ENCODE measurements at places on chromosomes 6 and 20.

- H3K27me3 ChIP-seq: peaks cover 4% of the 10 kb centered on the region
- no peaks in the 10 kb centered on the region for H3K4me1 ChIP-seq
- H3K27ac ChIP-seq: no peak overlapping the region
- no peaks in the 10 kb centered on the region for H3K36me3 ChIP-seq
- no peak overlapping the region for H3K4me3 ChIP-seq
These were observed 208.6 kb downstream of the UST start for GRCh38 chr6:148955441-148955840.

DNA sequence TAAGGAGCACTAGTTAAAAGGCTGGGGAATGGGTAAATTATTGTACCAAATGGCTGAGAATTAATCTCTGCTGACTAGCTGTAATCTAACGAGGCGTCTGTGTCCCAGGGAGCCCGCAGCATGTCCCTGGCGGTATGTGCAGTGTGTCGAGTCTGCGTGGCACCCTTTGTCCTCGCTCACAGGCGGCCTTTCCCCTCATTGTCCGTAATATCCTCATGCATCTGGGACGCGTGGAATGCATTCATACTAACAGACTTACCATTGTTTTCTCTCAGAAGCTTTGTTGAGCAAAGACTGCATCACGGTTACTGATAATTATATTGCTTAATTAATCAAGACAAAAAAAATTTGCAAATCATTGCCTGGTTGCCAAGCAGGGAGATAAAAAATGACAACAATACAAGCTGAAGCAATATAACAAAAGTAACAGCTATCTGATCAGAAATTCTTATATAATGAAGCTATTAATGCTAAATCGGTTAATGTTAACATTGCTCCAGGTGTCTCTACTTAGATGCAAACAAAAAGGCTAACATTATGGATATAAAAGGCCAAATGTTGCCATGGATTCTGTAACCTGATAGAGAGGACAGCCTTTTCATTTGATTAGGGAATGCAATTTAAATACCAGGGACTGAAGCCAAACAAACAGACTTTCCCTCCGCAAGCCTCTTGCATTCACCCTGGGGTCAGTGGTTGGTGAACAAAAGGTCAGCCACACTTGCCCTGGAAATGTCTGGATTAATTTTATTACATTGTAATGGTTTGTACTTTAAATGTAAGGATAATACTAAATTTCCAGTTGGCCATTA, 124.8 kb downstream of the INSM1 start:
- H3K27ac ChIP-seq: no peak overlapping the region
- H3K27me3 ChIP-seq: no peaks in the 10 kb centered on the region
- peaks cover 56% of the 10 kb centered on the region for H3K36me3 ChIP-seq
- DNase-seq: no peak

- no peaks in the 10 kb centered on the region for H3K36me3 ChIP-seq
- no peak for DNase-seq
- H3K4me3 ChIP-seq: no peak overlapping the region
- no peaks in the 10 kb centered on the region for H3K4me1 ChIP-seq
- H3K27me3 ChIP-seq: peaks cover 34% of the 10 kb centered on the region
These were observed 57.7 kb downstream of the SNX5 start for GRCh38 chr20:17910828-17911294.

- no peak for DNase-seq
- no peak overlapping the region for H3K4me3 ChIP-seq
- H3K36me3 ChIP-seq: no peaks in the 10 kb centered on the region
- H3K27ac ChIP-seq: no peak overlapping the region
These were observed 199.7 kb upstream of the UST start for GRCh38 chr6:148547110-148547509.

GRCh38 chr6:119312875-119313338, 36.7 kb downstream of the MAN1A1 start:
- DNase-seq: no peak
- H3K36me3 ChIP-seq: no peaks in the 10 kb centered on the region
- no peaks in the 10 kb centered on the region for H3K27me3 ChIP-seq
- H3K4me3 ChIP-seq: peak overlapping the region; percentile 56
- no peak overlapping the region for H3K27ac ChIP-seq

GRCh38 chr20:52438326-52438963, 246.9 kb upstream of the ZFP64 start:
- no peaks in the 10 kb centered on the region for H3K4me1 ChIP-seq
- no peak overlapping the region for H3K4me3 ChIP-seq
- H3K27ac ChIP-seq: peak overlapping the region; percentile 91
- peaks cover 2% of the 10 kb centered on the region for H3K27me3 ChIP-seq
- no peak for DNase-seq
- H3K36me3 ChIP-seq: peaks cover 4% of the 10 kb centered on the region

DNA sequence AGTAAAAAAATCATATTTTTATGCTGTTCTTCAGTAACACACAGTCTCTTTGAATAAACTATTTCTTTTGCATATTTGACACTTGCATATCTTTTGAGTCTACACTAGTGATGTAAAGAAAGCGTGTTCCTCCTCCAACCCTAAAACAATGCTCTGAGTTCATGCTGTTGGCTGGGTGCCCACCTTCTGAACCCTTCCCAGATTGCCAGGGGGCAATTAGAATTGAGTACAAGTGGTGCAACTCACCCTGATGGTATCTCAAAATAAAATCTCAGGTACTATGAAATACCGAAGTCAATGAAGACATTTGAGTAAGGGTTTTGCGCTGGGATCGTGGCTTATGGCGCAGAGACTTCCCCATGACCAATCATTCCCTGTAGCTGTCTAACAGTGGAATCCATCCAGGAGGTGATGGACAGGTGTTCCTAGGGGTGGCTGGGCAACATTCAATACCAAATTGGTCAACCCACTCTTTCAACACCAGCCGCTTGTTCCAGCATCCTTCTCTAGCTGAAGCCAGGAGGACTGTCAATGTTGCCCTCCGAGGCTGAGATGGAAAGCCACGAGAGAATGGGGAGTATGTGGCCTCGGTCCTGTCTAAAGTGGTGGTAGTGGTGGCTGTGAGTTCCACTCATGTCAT, 94.4 kb upstream of the ZNFX1 start:
- H3K27me3 ChIP-seq: peaks cover 21% of the 10 kb centered on the region
- H3K4me1 ChIP-seq: no peaks in the 10 kb centered on the region
- no peak overlapping the region for H3K27ac ChIP-seq
- no peak overlapping the region for H3K4me3 ChIP-seq

DNA sequence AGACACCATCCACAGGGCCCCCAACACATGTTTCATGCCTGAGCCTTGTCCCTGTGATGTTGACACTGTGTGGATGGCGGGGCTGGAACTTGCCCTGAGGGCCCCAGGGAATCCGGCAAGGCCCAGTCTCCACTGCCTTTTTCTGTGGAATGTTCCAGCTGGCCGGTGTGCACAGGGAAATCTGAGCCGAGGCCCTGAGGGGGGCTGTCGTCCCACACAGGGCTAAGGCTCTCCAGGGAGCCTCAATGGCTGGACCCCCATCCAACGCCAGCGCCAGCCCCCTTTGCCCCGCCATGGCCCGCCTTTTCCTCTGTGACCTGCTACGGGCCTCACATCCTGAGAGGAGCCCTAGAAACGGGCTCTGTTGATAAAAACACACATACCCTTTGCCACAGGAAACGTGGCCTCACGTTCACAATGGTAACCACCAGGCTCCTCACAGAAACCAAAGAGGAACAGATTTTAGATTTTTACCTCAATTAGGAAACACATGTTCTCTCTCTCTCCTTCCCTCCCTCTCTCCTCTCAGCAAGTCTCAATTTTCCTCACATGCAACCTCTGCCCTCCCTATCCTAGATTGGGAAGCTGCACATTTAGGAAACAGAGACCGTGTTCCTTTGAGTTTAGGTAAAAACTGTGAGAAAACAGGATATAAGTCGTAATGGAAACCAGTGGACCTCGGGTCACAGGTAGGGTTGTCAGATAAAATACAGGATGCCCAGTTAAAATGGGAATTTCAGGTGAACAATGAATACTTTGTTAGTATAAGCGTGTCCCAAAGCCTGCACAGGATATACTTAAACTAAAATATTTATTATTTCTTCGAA, 13.7 kb upstream of the ZNF831 start:
- peaks cover 97% of the 10 kb centered on the region for H3K4me1 ChIP-seq
- peaks cover 17% of the 10 kb centered on the region for H3K36me3 ChIP-seq
- H3K4me3 ChIP-seq: peak overlapping the region; percentile 62
- peak overlapping the region; percentile 99 for H3K27ac ChIP-seq
- no peaks in the 10 kb centered on the region for H3K27me3 ChIP-seq

DNA sequence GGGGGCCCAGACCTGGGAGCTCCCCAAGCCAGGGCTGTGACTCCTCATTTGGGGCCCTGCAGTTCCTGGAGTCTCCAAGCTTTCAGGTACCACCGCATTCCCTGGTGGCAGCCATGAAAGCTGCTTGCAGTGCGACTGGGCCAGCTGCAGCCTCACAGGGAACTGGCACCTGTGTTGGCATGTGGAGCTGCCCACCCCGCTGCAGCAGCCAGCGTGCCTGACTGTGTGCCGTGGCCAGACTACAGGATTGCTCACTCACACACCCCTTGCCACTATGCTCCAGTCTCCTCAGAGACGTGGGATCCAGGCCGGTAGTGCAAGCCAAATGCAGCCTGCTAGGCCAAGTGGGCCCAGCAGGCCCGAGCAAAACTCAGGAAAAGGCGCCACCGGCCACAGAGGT, 450.7 kb downstream of the COL12A1 start:
- H3K4me3 ChIP-seq: no peak overlapping the region
- no peaks in the 10 kb centered on the region for H3K4me1 ChIP-seq
- H3K27me3 ChIP-seq: no peaks in the 10 kb centered on the region
- no peaks in the 10 kb centered on the region for H3K36me3 ChIP-seq
- no peak overlapping the region for H3K27ac ChIP-seq

DNA sequence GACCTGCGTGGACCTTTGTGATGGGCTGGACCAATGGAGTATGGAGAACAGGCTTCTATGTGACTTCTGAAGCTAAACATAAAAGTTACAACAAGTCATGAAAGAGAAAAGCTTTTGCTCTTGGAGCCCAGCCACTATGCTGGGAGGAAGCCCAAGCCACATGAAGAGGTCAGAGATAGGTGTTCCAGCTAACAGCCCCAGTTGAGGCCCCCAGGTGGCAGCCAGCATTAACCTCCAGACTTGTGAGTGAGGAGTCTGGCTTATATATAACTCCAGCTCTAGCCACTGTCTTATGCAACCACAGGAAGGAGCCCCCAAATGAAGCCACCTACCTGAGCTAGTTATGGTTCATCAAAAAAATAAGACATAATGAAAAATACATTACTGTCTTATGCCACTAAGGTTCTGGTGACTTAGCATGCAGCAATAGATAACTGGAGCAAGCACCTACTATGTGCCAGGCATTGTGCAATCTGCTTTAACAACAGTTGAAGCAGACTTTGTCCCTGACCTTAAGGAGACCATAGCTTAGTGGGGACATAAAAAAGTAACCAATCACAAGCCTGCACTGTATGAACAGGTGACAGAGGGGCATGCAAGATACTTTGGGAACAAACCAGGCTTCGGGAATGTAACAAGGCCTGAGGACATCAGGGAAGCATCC, 599.6 kb downstream of the PTPRT start:
- no peaks in the 10 kb centered on the region for H3K36me3 ChIP-seq
- no peak for DNase-seq
- no peaks in the 10 kb centered on the region for H3K4me1 ChIP-seq
- no peak overlapping the region for H3K27ac ChIP-seq

GRCh38 chr20:53826597-53827291, 233.1 kb upstream of the ZNF217 start:
- no peak for DNase-seq
- H3K27ac ChIP-seq: peak overlapping the region; percentile 70
- no peaks in the 10 kb centered on the region for H3K27me3 ChIP-seq
- no peak overlapping the region for H3K4me3 ChIP-seq
- no peaks in the 10 kb centered on the region for H3K36me3 ChIP-seq

GRCh38 chr6:14036911-14037310, 80.7 kb upstream of the CD83 start:
- H3K4me1 ChIP-seq: no peaks in the 10 kb centered on the region
- peaks cover 28% of the 10 kb centered on the region for H3K27me3 ChIP-seq
- H3K36me3 ChIP-seq: no peaks in the 10 kb centered on the region
- no peak for DNase-seq
- no peak overlapping the region for H3K27ac ChIP-seq

- no peak overlapping the region for H3K27ac ChIP-seq
- no peaks in the 10 kb centered on the region for H3K27me3 ChIP-seq
- H3K4me3 ChIP-seq: no peak overlapping the region
- no peak for DNase-seq
These were observed 157.7 kb upstream of the AKAP12 start for GRCh38 chr6:151082079-151082478.

DNA sequence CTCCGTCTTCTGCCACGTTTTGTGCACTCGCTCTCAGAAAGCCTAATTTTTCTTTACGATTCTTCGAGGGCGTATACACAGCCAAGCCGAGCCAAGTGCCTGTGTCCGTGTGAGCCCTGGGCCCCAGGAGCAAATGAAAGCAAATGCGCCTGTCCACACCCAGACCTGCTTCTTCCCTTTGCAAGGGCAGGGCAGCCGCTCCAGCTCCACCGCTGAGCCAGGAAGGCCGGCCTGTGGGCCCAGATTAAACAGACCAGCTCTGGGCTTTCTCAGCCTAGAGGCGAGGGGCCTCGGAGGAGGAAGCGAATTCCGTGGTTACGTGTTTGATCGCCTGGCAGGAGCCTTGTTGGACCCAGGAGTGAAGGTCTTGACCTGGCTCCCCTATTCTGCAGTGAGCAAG, 184.6 kb downstream of the SMOC2 start:
- H3K36me3 ChIP-seq: no peaks in the 10 kb centered on the region
- peaks cover 10% of the 10 kb centered on the region for H3K27me3 ChIP-seq
- H3K27ac ChIP-seq: no peak overlapping the region
- no peaks in the 10 kb centered on the region for H3K4me1 ChIP-seq

GRCh38 chr20:48684501-48685041, 143.2 kb downstream of the PREX1 start:
- DNase-seq: no peak
- H3K27ac ChIP-seq: peak overlapping the region; percentile 85
- H3K4me3 ChIP-seq: no peak overlapping the region
- no peaks in the 10 kb centered on the region for H3K27me3 ChIP-seq
- H3K36me3 ChIP-seq: peaks cover 56% of the 10 kb centered on the region

- H3K4me3 ChIP-seq: no peak overlapping the region
- peaks cover 5% of the 10 kb centered on the region for H3K27me3 ChIP-seq
- H3K4me1 ChIP-seq: no peaks in the 10 kb centered on the region
- H3K36me3 ChIP-seq: no peaks in the 10 kb centered on the region
- DNase-seq: no peak
These were observed 573.2 kb downstream of the DHX35 start for GRCh38 chr20:39535301-39535700.

DNA sequence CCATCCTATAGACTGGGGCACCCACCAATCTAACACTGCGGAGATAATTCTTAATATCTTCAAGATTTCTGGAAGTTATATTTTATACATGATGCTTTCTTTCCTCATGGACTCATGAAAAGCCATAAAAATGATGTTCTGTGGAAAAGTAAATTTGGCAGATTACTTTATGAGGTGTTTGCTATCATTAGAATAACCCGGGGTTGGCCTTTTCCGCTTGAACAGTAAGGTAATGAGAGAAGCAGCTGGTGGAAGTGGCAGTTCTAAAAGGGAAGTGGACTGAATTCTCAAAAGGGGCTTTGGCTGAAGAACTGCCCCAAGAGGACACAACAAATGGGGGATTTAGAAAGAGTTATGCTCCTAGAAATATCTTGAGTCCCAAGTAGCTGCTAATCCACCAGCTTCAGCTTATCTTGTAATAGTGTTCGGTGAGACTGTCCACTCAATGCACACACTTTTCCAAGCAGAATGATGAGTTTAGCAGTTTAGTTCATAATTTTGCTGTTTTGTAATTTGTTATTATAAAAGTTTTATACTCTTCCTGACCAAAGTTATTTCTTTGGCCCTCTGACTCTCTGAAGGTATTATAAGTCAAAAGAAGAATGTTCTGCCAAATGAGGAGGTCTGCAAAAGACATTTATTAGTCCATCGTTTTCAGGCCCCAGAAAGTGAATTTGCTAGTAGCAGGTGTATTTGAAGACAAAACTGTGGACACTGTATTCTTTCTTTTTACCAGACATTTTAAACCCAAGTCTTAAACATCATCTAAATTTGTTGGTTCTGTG, 2.9 kb downstream of the ISM1 start:
- H3K36me3 ChIP-seq: no peaks in the 10 kb centered on the region
- H3K27ac ChIP-seq: peak overlapping the region; percentile 24
- H3K4me3 ChIP-seq: no peak overlapping the region
- DNase-seq: no peak
- peaks cover 18% of the 10 kb centered on the region for H3K27me3 ChIP-seq

All from naive thymus-derived CD8-positive, alpha-beta T cell (primary cell).